ENCODE measurements at places on chromosomes 1 and 21. TPM values are rescaled to one million over a fixed set of nuclear protein-coding genes. Genes with fewer than 3 reads are reported as not detected.

DNA sequence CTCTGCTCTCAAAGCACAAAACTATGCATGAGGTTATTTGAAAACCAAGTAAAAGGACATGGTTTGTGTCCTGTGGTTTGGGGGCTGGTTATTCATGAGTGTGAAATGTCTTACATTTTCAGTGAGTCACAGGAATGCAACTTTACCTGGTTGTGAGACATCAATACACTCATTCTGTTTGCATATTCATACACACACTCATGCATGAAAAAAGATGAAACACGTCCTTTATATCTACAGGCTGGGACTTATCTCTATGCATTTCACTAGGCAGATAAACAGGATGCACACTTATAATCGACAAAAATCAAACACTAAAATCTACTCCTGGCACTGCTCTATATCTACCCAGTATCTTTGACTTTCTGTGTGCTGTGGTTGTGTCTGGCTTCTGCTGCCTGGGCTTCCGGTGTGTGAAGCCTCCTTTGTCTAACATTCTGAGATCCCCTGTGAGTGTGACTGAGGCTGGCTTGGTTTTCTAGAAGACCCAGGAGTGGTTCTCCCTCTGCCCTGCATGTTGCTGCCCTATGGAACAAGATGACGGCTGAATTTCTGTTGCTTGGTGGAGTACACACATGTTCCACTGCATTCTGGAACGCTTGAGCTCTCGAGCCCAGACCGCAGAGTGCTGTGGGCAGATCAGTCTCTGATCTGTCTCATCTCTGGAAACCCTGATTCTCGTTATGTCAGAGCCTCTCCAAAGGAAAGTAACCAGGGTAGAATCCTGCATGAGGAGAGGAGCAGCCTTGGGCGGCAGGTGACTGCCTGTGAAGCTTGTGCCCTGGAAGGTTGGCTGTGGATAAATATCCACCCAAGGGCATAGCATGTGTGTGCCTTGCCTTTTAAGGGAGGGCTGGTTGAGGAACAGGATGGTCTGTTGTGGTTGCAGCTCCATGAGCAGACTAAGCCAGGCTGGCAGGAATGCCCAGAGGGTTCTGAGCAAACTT lies 19.7 kb upstream of the FASLG start:
- DNase-seq, result peak; percentile 58

TFF2 gene
- total RNA-seq, result not detected

GRCh38 chr1:168141871-168142385 lies 5.2 kb upstream of the GPR161 start:
- DNase-seq, result no peak

DNA sequence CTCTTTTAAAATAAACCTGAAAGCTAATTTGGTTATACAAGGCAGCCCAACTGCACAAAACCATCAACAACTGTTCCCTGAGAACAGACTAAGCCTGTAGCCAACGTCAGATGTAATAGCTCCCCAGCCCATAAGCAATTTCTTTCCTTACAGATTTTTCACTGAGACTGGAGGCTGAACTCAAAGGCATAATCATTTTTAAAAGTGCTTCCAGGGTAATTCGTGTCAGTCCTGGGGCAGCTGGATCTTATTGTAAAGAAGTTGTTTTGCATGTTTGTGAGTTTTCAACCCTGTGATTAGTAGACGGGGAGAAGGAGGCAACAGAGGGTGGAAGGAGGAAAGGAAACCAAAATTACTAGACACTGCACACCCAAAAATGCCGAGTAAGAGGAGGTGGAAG lies 3.2 kb downstream of the DPT start:
- DNase-seq, result no peak

ATP1A2 gene
- 0.72 TPM for total RNA-seq

GRCh38 chr1:86154571-86155050 lies 2.0 kb downstream of the COL24A1 start:
- DNase-seq, result peak; percentile 87

PDZK1IP1 gene
- total RNA-seq, result not detected

C1orf167 gene
- not detected for total RNA-seq

DNA sequence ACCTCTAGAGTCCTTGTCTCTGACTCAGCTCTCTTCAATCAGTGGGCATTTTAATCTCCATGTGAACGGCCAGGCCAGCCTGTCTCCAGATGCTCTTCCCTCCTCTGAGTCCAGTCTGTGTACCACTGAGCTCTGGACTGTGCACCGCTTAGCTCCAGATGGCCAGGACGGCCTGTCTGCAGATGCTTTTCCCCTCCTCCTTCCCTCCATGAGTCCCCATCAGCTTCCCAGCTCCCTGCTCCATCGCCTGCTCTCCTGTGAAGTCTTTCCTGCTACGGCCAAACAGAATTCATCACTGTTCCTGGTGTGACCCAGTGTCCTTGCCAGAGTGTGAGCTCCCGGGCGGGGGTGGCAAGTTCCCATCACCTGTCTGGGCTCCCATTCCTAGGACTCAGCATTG lies 42.0 kb downstream of the STUM start:
- no peak for DNase-seq

DNA sequence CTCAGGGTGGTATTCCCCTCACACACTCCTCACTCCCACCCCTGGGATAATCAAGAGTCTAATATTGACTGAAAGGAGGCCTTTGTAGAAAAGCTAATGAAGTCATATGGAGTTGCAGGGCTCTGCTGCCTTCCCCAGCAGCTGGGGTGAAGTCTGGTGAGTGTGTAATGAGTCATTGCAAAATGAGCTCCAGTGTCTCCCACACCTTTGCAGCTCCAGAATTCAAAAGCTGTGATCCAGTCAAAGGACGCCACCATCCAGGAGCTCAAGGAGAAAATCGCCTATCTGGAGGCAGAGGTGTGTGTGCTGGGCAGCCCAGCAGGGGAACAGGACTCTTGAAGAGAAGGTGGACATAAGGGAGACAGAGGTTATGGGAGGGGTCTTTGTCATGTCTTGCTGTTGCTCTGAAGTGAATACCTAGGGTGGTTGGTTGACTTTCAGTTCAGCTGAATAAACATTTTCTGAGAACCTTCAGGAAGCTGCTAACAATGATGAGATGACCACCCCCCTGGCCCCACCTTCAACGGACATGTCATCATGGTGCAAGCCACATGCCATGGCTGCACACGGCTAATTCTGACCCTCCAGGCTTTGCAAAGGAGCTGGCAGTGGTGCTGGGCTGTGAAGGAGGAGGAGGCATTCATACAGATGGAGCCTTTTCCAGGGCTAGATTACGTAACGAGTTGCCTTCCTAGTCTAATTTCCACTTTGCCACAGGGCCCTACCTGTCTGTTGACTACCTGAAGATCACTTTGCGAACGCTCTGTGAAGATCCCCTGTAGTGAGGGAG lies 32.2 kb upstream of the SNX27 start:
- no peak for DNase-seq

KRTAP10-1 gene
- total RNA-seq, result not detected

OSCP1 gene
- 14.5 TPM for total RNA-seq

DNA sequence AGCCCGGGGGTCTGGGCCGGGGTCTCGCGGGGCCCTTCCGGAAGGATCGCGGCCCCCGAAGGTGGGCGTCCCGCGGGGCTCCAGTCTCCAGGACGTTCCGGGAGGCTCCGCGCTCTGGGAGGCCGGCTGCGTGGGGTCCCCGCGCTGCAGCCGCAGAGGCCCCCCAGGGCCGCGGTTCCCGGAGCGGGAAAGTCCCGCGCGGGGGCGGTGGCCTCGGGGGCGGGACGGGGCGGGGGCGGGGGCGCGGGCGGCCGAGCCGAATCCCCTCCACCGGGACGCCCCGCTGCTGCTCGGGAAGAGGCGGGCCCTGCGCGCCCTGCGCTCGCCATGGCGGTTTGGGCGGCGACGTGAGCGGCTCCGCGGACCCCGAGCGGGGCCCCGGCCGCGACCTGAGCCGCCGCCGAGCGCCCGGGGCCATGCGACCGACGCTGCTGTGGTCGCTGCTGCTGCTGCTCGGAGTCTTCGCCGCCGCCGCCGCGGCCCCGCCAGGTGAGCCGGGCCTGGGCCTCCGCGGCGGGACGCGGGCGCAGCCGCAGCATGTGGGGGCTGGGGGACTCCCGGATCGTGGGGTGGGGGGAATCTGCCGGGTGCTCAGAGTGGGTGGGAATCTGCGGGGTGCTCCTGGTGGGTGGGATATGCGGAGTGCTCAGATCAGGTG lies at the start of gene IFNGR2:
TSS of gene IFNGR2 (plus strand) at position 286 of the 658 bp plus-strand sequence. CDS start at position 417, 131 bp downstream.
- peak; percentile 91 for DNase-seq

DNA sequence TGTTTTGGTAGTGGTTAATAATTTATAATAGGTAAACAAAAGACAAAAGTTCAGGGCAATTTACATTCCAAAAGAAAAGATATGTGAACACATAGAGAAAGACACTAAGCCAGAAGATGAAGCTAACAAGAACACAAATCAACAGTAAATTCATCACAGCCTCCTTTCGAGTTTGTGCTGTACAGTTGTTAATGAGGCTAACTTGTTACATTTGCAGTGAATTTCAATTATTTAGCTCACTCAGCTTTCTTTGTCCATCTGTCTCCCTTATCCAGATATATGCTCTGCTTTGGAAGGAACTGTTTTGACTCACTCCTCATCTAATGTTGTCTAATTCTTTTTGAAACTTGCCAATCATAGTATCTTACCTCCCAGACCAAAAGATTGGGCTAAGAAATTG lies 423.3 kb upstream of the OLFM3 start:
- no peak for DNase-seq

- peak; percentile 52 for DNase-seq
These were observed 171.2 kb downstream of the LTN1 start for GRCh38 chr21:28821276-28822122.

DNA sequence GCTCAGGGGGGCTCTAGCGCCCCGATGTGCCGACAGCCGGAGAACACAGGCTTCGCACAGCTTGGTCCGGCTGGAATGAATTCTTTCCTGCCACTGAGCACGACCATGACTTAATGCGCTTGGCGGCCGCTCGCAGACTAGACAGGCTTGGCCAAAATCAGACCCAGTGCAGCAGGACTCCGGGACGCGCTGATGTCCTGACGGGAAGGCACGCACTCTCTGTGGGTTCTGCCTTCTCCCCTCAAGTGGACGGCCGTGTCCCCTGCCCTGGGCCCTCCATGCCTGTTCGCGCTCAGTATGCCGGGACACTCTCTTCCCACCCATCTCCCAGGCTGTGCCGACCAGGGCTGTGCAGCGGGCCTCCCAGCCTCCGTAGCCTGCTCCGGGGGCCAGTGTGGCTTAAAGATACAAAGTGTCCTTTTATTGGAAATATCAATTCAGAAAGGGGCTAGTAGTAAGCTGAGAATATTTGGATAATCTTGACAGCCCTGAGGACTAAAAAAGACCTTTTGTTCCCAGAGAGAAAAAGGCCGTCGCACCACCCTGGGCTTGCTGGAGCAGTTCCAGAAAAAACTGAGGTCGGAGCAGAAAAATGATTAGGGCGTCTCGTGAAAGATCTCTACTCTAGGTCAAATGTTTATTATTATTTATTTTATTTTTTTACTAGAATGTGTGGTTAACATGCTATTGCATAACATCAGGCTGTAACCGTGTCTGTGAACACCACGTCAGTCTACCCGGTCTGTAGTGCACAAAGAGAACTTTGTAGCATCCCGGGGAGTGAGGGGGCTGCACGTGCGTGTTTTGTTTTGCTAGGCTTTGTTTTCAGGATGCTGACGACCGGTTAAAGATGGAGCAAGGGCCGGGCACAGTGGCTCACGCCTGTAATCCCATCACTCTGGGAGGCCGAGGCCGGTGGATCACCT lies 88.1 kb upstream of the ARHGEF16 start:
- DNase-seq, result no peak

- DNase-seq, result no peak
These were observed 314.7 kb downstream of the AMY1C start for GRCh38 chr1:104064399-104064798.

C8B gene
- total RNA-seq, result not detected

DNA sequence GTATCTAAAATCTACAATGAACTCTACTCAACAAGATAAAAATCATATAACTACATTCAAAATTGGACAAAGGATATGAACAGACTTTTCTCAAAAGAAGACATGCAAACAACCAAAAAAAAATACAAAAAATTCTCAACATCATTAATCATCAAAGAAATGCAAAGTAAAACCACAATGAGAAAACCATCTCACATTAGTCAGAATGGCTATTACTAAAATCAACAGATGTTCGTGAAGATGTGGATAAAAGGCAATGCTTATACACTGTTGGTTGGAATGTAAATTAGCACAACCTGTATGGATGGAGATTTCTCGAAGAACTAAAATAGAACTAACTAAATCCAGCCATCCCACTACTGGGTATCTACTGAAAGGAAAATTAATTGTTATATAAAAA lies 1080.8 kb downstream of the AMY1C start:
- no peak for DNase-seq

CLCA1 gene
- not detected for total RNA-seq

- peak; percentile 86 for DNase-seq
These were observed 11.2 kb upstream of the VWA5B1 start for GRCh38 chr1:20279509-20279908.

- DNase-seq, result no peak
These were observed 64.3 kb upstream of the ADARB1 start for GRCh38 chr21:45010096-45010495.

- DNase-seq, result peak; percentile 79
These were observed 694 bp downstream of the TMEM167B start for GRCh38 chr1:109091078-109091838.

GRCh38 chr1:37102656-37103382 lies 68.5 kb upstream of the GRIK3 start:
- DNase-seq, result no peak

- no peak for DNase-seq
These were observed 3.1 kb downstream of the TRAF5 start for GRCh38 chr1:211329764-211330201.

DNA sequence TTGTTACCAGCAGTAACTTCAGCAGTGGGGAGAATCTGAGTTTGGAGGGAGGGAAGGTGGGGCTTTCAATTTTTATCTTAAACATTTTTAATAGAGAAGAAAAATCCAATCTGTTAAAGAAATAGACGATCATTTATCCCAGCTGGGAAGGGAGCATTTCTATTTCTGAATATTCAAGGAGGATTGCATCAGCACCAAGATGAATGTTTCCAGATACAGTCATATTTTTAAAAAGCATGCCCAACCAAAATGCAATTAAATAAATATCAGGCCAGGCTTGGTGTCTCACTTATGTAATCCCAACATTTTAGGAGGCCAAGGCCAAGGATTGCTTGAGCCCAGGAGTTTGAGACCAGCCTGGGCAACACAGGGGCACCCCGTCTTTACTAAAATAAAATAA lies 1.7 kb upstream of the ATP1A4 start:
- DNase-seq, result no peak

GADD45A gene
- total RNA-seq, result 48.0 TPM

DNA sequence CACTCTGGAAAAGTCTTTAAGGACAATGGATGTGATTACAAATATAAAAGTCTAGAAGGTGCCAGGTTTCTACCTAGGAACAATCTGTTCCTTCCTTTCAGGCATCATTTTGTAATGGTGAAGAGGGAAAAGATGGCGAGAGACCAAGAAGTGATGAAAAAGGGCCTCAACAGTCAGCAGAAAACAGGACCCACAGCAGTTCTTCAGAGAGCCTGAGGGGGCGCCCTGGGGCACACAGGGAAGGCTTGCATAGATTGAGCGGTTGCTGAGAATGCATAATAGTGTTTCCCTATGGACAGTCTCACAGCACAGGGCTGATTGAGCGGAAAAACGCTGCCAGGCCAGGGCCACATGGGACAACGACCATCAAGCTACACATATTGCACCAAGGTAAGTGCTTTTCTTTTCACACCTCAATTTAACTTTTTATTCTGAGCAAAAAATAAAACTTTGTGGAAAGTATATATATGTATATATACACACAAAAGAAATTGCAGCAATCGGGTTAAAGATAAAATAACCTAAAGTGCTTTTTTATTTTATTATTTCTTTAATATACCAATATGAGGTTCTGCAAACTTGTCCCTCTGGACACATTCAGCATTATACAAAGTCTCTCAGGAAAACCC lies 3.1 kb upstream of the YRDC start:
- DNase-seq, result peak; percentile 94

AMY1B gene
- total RNA-seq, result not detected

Data from osteoblast (primary cell).